ENCODE measurements at places on chromosomes 4 and X.

- no peak for DNase-seq
These were observed 188.3 kb downstream of the SH3BGRL start for GRCh38 chrX:81390237-81390636.

DNA sequence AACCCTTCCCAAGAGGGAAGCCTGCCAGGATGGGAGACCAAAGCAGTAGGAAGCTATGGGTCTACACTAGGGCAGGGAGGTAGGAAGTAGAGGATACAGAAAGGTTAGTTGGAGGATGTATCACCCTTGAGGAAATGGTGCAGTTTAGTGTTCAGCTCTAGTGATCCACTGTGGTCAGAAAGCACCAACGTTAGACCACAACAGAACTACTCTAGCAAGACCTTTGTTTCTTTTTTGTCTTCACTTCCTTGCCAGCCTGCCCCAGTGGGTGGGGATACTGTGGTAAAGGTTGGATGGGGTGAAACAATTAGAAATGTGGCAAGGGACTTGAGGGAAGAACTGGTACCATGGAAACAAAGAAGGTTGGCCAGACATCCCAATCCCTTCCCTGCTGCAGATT lies 83.3 kb downstream of the DDIT4L start:
- DNase-seq: no peak

GRCh38 chrX:48683411-48683982 lies at the start of gene WAS:
TSS of gene WAS (plus strand) at chrX:48683799. CDS start at chrX:48683854, 55 bp downstream.
- DNase-seq: no peak

DNA sequence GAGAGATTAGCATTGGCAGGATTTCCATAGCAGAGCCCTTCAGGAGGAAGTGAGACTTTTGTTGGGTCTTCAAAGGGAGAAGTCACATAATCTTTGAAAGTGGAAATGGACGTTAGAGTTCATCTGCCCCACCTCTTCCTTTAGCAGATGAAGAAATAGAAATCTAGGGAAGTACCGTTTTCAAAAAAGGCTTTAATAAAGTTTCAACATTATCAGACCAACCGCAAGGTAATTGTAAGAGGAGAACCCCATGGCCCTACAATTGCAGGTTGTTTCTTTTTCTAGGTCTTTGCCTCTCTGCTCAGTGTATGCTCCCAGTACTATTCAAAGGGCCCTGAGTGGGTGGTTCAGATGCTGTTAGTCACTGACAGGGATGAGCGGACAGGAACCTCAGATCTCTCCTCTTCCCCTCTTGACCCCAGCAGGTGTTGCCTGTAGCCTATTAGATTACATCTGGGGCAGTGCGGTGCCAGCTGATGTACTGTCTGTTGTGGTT lies 48.6 kb upstream of the AP1S2 start:
- no peak for DNase-seq

DNA sequence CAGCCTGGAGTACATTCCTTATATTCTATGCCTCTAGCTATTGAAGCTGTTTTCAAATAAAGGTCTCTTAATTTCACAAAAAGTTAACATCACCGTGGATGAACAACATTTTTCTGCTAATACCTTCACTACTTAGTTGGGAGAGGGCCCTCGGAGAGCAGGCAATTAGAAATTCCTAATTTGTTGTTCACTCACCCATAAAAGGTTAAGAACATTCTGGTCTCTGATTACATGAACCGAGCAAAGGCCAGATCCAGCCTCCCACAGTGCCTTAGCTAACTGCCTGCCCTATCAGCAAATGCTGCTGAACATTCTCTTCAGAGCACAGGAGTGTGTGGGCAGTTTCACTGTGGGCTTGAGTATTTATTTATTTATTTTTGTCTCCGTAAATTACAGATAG lies 36.0 kb upstream of the TTC29 start:
- DNase-seq: no peak

DNA sequence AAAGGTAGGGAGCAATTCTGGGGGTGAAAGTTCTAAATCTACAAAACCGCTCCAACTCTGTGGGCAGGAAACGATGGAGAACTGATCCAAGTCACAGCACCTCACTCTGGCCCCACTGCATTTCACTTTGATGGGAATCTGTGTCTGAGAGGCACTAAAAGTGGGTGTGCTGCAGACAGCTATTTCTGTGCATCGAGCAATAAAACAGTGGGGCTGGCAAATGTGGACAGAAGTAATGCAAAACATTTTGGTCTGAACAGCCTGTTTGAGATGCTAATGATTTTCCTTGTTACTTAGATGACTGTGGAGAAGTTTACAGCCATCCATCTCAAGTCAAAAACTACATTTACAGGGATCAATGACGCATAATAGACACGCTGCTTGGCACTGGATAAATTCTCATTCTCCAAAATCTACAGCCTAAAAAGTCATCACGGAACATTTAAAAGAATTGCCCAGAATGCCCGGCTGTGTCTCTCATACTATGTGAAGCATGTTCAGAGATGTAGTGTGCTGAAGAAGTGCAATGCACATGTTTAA lies 1671.6 kb upstream of the TENM3 start:
- no peak for DNase-seq

GRCh38 chrX:46298821-46299220 lies 246.4 kb downstream of the ZNF674 start:
- no peak for DNase-seq

GRCh38 chr4:40585201-40585799 lies 44.4 kb downstream of the RBM47 start:
- no peak for DNase-seq

- no peak for DNase-seq
These were observed 204.8 kb downstream of the TRAM1L1 start for GRCh38 chr4:116880625-116881024.

GRCh38 chrX:82816562-82816961 lies 691.5 kb upstream of the POU3F4 start:
- no peak for DNase-seq

DNA sequence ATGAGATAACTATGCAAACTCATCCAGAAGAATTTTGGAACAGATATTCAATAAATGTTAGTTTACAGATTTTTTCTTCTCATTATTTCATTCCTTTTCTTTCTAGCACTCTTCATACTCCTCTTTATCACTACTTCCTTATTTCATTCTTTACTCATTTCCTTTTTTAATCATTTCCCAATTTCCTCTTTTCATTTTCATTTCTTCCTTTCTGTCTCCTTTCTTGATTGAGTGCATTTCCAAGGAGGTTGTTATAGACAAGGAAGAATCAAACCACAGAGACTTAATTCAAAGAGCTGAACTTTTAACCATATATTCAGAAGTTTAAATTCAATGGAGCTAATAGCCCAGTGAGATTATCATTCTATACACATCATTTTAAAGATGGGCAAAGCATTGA lies 600.7 kb downstream of the ARAP2 start:
- DNase-seq: no peak

- DNase-seq: no peak
These were observed 84.6 kb downstream of the RELL1 start for GRCh38 chr4:37601531-37601930.

DNA sequence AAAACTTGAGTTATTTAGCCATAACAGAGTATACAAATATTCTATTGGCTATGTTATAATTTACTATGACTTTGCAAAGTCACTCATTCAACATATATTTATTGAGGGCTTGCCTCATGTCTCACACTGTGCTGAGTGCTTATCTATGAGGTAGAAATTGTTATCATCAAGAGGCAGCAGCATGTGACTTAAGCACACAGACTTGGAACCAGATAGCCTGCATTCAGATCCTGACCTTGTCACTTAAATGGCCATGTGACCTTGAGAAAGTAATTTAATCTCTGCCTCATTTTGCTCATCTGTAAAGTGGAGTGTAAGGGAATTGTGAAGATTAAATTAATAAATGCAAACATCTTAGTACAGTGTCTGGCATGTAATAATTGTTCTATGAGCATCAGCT lies 10.1 kb upstream of the EXOSC9 start:
- no peak for DNase-seq

- DNase-seq: no peak
These were observed 7.2 kb upstream of the DDX60L start for GRCh38 chr4:168487282-168488035.

- DNase-seq: no peak
These were observed 238.1 kb upstream of the PPP1R2C start for GRCh38 chrX:43016021-43016420.

GRCh38 chr4:145043306-145043705 lies 54.7 kb downstream of the ANAPC10 start:
- DNase-seq: no peak

DNA sequence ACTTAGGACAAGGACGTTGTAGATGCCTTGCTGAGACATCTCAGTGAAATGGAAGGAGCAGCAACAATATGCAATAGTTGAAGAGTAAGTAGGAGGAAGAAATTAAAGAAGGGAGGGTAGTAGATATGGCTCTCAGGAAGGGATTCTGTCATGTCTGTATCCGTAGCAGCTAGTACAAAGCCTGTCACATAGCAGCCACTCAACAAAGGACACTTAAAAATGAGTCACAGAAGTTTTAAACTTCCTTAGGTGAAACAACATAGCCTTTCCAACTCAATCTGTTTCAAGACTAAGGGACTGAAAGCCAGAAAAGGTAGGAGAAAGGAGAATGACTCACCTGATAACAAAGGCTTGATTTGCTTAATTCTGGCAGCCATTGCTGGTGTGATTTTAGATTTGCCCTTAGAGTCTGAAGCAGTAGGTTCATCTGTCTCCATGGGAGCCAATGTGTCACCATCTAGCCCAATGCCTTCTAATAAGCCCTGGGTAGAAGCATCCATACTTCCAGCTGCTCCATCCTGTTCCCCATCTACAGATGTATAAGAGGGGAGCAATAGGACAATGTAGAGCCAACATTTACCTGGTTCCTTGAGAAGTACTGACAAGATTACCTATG lies 86.6 kb downstream of the HUWE1 start:
- DNase-seq: no peak

DNA sequence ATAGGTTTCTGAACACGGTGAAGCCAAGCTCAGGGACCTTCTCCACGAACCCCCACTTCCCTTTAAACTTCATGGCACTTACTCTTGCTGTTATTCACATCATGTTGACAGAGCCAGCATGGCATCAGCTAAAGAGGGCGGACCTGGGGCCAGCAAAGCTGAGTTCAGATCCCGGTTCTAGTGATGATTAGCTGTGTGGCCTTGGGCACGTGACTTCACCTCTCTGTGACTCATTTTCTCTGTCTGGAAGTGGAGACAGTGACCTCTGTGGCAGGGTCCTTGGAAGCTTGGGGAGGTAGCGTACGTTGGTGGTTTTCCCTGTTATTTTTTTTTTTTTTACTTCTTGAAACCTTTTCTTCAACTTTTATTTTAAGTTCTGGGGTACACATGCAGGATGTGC lies 13.4 kb downstream of the EVC start:
- DNase-seq: no peak

DNA sequence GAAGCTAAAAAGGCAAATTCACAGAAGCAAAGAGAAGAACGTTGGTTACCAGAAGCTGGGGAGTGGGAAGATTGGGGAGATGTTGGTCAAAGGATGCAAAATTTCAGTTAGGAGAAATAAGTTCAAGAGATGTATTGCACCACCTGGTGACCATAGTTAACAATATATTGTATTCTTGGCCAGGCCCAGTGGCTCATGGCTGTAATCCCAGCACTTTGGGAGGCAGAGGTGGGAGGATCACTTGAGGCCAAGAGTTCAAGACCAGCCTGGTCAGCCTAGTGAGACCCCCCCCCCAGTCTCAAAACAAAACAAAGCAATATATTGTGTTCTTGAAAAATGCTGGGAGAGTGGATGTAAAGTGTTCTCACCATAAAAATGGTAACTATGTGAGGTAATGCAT lies 67.9 kb downstream of the TAB3 start:
- DNase-seq: no peak

- peak; percentile 71 for DNase-seq
These were observed 102.1 kb upstream of the SCML1 start for GRCh38 chrX:17635231-17635630.

- no peak for DNase-seq
These were observed 58.3 kb upstream of the SMARCA5 start for GRCh38 chr4:143455211-143455610.

- DNase-seq: no peak
These were observed 239.6 kb upstream of the TRAM1L1 start for GRCh38 chr4:117324851-117325491.

GRCh38 chr4:135357091-135357490 lies 1155.5 kb upstream of the PABPC4L start:
- no peak for DNase-seq

DNA sequence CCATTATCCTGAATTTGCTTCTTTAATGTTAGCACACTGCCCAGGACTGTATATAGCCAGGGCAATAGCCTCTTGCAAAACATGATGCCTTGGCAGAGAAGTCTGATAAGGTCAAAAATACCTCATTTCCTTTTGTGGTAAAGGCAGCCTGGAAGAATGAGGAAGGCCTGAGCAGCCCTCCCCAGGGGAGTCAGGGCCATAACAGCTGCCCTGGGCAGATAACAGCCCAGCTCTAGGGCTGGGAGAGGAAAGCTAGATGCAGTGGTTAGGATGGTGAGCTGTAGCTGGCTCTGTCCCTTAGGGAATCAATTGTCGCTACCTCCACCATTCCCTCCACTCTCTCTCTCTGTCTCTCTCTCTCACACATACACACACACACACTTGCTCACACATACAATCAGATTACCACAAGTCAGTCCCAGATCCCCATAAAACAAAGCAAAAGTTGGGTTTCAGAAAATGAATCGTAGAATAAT lies 29.2 kb downstream of the EFHC2 start:
- peak; percentile 42 for DNase-seq

DNA sequence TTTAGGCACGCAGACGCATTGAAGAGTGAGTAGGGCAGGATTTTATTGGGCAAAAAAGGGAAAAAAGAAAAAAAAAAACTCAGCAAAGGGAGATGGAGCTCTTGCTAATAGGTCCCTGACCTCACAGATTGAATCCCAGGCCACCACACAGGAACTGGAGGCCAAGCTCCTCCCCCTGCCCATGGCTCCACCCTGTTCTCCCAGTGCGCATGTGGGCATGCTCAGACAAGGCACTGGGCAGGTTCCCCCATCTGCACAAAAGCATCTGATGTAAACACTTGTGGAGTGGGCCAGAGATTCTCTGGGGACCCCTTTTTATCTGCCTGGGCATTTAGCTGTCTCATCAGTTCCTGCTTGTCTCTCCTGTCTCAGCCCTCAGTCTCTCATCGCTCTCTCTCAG lies 9.5 kb downstream of the FRMD7 start:
- DNase-seq: peak; percentile 26

- DNase-seq: no peak
These were observed 162.4 kb upstream of the GPRIN3 start for GRCh38 chr4:89469930-89470375.

DNA sequence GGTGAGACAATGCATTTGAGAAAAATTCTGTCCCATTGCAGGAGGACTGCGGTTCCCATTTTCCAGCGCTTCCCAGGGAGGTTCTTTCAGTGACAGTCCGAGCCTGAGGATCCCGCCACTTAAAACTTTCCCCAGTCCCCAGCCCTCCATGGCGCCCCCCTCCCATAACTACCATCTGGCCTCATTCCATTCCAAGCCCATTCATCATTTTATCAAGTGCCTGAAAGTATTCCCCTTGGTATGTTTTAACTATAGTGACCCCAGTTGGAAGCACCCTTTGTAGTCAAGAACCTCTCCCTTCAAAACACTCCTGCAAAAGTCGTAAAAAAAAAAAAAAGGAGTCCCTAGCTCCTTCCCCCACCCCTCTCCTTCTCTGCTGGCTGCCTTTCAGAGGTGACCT lies 1.2 kb downstream of the RASL11B start:
- DNase-seq: no peak

GRCh38 chrX:20254712-20255299 lies 11.9 kb downstream of the RPS6KA3 start:
- no peak for DNase-seq

GRCh38 chr4:112852601-112853000 lies 196.9 kb upstream of the ANK2 start:
- no peak for DNase-seq
